ENCODE measurements at places on chromosomes 7 and 10.

DNA sequence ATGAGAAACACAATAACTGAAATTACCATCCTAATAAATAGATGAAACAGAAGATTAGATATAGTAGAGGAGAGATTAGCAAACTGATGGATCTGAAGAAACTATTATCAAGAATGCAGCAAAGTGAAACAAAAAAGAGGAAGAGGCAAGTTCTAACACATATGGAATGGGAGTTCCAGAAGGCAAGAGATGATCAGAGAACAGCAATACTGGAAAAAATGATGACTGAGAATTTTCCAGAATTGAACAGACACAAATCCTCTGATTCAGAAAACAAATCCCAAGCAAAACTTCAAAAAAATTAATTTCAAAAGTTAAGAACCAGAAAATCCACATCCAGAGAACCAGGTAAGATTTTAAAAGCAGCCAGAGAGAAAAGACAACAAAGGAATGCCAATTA is 20.2 kb upstream of the CYREN start:
- no peak for DNase-seq

DNA sequence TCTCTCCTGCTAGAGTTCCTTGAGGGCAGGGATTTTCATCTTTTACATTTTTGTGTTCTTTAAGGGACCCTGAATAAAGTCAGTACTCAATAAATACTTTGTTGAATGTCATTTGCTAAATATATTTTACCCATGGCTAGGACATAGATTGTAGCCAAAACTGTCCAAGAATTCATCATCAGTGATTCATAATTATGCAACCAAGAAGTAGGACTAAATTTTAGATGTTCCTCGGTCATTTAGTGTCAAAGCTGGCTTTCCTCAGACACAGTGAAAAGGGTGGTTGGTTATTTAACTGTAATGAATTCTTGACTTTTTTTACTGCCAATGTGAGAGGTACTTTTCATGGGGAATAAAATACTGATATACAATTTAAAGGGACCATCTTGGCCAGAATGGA is 3.3 kb downstream of the NUDT13 start:
- no peak for DNase-seq

DNA sequence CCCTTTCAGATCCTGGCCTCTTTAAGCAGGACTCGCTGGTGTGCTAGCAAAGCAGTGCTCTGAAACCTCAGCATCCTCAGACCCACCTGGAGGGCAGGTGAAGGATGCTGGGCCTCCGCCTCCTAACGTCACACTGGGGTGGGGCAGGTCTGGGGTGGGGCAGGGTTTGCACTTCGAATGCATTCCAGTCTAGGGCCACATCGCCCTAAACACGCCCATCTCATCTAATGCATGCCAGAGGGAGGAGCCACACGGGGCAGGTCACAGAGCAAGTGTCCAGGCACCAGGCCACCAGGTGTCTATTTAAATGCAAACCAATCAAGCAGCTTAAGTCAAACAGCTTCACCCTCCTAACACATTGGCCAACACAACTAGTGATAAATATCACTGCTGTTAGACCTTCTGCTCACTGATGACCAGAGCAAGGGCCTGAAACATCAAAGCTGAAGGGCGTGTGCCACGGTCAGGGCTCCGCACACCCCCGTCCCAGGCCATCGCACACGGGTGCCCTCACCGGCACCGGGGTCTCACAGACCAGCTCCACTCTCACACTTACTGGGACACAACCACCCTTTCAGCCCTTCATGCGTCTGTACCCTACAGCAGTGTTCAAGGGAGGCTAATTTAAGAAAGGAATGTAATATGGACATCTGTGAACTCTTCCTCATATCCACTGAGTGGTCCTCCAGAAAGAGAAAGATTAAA is 47.1 kb downstream of the DIP2C start:
- no peak for DNase-seq

GRCh38 chr10:114825513-114826253 is 4.1 kb downstream of the FHIP2A start:
- no peak for DNase-seq

- DNase-seq, result no peak
Measured at GRCh38 chr10:96414303-96414702, 55.5 kb upstream of the OPALIN start.

DNA sequence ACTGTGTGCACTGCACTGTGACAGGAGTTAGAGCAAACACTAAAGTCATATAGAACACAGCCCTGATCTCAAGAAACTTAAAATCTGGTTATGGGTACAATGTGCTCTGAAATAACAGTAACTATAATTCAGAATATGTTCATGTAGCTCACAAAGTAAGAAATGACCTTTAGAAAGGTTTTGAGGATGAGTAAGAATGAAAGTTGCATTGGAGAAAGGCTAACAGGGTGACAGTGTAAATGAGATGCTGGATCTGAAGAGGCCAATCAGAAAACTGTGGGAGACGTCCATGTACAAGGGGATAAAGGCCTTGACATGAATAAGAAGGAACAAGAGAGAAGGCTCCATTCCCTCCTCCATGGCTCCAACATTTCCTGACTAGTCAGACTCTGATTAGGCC is 124.7 kb downstream of the GRM3 start:
- no peak for DNase-seq

- no peak for DNase-seq
Measured at GRCh38 chr10:89706011-89706410, 4.6 kb downstream of the KIF20B start.

- DNase-seq, result no peak
Measured at GRCh38 chr7:2399848-2400587, 3.4 kb upstream of the CHST12 start.

DNA sequence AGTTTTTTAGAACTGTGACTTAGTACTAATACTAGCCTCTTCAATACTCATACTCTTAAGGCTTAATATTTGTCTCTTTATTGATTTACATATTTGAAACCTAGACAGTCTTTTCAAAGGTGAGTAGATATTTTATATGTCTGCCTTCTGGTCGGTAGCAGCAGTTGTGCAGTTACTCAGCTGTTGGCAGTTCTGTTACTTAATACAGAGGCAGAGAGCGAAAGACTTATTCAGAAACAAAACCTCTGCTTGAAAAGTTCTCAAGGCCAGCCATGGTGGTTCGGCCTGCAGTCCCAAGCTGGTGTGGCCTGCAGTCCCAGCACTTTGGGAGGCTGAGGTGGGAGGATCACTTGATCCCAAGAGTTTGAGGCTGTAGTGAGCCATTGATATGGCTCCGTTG is 84.2 kb downstream of the AUTS2 start:
- DNase-seq, result no peak

GRCh38 chr7:65953001-65953720 is 28.9 kb downstream of the GUSB start:
- no peak for DNase-seq

- DNase-seq, result no peak
Measured at GRCh38 chr10:121695731-121696464, 97.7 kb upstream of the FGFR2 start.

- DNase-seq, result no peak
Measured at GRCh38 chr10:13765641-13766341, 179.0 kb downstream of the PRPF18 start.

- DNase-seq, result no peak
Measured at GRCh38 chr10:47249881-47250280, 50.1 kb upstream of the GDF10 start.

GRCh38 chr10:95861386-95861785 is 46.4 kb upstream of the CC2D2B start:
- no peak for DNase-seq

DNA sequence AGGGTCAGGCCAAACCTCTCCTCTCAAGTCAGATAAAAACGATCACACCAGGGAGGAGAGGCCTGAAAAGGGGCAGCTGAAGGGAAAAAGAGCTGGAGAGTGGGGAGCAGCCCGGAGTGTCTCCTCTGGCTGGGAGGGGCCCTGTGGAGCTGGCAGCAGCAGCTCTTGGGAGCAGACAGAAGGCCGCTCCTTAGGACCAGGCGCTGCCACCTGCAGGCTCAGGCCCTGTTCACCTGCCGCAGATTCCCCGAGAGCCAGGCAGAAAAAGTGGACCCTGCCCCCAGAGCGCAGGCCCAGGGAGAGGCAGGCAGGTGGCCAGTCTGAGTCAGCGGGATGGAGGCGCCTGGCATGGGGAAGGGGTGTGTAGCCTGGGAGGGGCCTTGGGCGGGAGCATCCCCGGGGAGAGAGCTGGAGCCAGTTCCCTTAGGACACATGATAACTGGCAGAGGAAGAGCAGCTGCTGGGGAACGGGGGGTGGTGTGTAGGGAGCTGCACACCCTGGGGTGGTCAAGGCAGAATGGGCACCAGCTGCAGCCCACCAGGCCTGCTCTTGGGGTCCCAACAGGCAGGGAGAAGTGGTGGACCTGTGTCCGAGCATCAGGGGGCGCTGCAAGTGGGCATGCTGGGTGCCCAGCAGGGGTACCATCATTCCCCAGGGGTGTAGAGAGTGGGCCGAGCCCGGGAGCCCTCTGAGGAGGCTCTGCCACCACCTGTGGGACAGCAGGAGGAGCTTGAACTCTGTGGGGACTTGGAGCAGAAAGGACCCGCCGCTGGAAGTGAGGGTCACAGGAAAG is 177.2 kb upstream of the RHEB start:
- no peak for DNase-seq

DNA sequence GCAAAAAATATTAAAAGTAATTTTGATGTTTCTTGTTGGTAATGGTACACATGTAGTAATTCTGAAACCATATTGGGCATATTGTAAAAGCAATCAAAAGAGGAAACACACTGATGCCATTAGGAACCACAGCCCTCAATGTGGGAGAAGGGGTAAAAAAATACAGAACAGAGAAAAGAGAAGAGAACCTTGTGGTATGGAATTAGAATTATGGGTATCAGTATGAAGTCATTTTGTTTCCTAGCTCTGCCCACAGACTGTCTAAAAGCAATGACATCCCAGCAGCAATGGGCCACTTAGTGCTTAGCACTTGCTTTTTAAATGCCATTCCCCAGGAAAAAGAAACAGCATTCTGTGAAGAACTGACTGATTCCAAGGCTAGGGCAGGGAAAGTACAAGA is 61.5 kb downstream of the CPVL start:
- no peak for DNase-seq

DNA sequence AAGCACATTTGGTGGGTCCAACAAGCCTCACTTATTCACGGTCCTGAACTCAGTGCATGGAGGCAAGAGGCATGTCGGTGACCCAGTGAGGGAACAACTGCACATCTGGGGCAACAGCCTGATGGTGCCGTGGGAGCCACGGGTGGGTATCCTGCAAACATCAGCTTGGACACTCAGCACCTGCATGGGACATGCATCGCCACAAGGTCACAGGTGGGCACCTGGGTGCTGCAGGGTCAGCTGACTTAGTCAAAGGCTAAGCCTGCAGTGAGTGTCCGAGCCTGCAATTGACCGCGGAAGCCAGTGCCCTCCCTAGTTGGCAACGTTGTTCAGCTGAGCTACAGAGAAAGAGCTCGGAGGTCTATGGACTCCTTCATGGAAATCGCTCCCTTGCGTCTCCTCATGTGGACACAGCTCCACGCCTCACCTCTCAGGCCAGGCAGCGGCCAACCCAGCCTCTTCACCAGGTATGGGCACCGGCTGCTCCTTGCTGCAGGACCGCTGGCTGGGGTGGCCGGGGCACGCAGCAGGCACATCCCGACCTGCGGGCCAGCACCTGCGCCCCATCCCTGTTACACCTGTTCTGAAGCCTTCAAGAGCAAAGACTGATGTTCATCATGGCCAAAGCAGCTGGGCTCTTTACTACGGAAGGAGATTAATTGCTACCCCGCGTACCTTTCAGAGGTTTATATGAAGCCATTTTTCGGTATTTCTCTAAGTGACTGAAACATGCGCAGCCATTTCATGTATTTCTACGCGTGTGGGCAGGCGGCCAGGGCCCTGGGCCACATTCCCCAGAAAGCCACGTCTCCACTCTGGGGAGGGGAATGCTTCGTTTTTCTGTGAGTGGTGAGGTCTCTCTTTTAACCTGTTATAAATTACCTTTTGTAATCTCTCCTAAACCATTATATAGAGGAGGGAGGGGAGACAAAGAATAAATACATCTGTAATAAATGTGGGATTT is 380.7 kb downstream of the DNAJB6 start:
- DNase-seq, result no peak

DNA sequence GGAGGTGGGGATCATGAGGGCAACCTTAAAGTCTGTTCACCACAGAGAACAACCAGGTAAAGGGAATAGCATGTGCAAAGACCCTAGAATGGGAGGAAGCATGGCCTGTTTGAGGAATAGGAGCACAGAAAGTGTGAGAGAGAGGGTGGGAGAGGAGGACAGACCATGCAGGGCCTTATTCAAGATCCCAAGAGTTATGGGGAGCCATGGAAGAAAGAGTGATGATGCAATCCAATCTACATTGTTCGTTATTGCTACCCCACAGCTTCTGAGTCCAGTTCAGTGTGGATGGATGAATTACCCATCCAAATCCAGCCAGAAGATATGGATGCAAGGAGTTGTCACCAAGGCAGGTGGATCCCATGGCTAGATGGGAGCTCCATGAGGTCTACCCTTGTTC is 7.8 kb upstream of the EIF4EBP2 start:
- DNase-seq, result no peak

DNA sequence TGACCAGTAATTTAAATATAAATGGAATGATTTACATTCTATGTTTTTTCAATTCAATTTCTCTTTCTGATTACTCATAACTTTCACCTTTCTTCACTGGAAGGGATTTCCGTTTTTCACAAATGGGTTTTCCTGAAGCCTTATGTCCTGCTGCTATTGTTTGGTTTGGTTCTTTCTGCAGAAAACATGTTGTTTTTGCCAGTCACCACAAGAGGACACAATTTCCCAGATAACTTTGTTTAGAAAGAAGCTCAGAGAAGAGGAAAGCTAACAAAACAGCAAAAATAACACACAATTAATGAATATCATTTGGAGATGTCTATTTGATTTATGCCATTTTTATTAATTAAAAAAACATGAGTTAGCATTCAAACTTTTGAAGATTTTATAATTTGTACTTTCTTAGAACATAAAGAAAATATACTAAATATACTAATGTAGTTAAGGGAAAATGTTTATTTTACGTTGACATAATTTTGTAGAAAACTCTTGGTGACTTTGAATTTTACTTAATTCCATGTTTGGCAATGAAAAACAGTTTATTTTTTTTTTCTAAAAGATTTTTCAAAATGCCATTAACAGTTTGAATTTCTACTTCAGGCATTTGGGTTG is 4.6 kb upstream of the TWIST1 start:
- no peak for DNase-seq

DNA sequence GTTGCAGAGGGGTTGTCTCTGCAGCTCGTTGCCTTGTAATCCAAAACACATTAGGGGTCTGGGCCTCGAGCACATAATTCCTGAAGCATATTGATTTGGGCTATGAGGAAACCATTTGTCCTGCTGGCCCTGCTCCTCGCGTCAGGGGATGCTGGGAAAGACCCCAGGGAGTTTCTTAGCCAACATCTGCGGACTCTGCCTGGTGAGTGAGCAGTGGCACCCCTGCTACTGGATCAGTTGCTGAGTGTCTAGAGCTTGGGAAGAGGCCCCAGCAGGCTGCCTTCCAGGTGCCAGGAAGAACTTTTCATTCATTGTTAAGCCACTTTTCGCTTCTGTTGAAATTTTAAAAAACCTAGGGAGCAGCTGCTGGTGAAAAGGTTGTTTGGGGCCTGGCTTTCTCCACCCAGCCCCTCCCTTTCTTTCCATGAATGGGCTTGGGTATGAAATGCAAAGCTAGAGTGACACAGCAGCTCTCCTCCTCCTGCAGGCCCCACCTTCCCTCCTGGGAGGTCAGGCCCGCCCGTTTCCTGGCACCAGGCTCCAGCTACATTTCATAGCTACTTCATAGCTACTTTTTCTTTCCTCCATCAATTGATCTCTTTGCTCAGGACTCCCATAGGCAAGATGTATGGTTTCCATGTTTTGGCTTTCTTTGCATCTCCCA is 26.8 kb downstream of the TACR2 start:
- DNase-seq, result no peak
